ENCODE measurements at places on chromosomes 3 and 15.

DNA sequence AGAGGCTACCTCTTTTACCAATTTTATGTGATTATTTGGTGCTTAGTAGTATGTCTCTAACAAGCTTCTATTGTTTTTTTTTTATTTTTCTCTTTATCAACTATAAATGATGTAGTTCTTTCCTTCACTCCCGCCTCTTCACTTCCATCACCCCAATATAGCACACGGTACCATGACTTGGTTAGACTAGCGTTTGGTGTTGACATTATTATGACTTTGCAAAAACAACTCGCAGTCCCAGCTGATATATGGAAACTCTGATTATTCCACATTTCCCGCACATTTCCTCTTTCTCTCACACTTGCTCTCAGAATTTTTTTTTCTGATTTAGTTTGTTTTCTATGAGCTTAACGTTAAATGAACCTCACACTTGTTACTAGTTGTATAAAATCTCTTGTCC is 162.2 kb downstream of the GREM1 start:
- no peak for DNase-seq

GRCh38 chr15:59268168-59268851 is 61.7 kb downstream of the LDHAL6B start:
- no peak for DNase-seq

GRCh38 chr15:98957655-98958054 is 49.9 kb downstream of the PGPEP1L start:
- no peak for DNase-seq

DNA sequence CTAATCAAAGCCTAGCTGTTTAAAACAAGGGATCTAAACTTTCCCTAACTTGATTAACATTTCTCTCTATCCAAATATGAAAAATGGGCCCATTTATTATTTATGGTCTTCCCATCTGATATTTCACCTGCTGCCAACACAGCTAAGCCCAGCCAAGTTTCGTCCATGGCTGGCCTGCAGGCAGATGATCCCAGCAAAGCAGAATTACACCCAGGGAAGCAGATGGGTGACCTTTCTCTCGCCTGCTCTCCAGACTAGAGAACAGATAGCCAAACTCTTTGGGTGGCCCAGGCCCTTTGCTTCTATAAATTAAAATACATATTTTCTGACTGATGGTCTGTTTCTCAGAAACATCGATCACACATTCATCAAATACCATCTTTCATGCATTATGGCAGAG is 1038.8 kb downstream of the AGBL1 start:
- no peak for DNase-seq

DNA sequence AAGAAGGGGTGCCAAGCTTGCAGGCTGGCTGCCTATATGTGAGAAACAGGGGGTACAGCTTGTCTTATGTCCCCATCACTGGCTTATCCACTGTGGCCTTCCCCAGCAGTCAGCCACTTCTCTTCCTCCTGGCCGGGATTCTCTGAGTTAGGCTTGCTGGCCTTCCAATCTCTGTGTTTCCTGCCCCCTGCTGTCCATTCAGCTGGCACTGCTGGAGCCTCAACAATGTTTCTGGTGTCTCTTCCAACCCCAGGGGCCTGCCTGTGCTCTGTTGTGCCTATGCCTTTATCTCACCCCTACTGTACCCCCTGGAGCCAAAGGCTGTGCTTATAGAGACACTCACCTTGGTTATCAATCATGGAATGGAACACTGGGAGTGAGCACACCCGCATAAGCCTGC is 36.5 kb downstream of the ANAPC13 start:
- no peak for DNase-seq

- DNase-seq, result no peak
Measured at GRCh38 chr3:155411500-155412223, 118.2 kb upstream of the STRIT1 start.

- no peak for DNase-seq
Measured at GRCh38 chr15:95416576-95416975, 913.9 kb upstream of the NR2F2 start.

DNA sequence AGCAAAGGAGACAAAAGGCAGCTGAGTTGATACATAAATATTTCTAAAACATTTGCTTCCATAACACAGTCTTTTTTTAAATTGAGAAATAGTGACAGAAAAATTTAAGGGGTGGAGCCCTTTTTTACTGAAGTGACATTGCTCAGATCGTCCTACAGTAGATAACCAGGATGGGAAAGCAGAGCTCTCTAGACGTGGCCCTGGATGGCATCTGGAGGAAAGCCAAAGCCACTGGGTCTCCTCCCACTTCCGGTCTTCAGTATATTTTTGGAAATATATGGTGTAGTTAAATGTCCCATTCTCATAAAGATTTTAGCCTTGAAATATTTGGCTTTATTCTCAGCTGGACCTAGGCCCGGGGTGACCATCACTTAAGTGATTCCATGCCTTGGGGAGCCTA is 326.1 kb downstream of the ZNF621 start:
- no peak for DNase-seq

DNA sequence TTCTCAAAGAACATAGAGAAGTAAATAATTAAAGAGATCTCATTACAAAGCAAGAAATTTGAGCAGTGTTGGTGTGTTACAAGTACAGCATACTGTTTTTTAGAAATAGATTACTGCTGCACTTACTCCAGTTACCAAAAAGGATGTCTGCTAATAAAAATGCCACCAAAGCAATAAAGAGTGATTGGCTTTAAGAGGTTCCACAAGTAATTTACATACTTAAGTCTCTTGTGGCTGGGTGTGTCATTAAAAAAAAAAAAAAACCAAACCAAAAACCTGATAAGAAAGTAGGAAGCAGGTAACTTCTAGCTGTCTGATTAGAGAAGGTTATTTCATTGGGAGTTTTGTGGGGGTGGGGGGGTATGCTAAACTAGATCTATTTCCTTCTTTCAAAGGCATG is 15.2 kb downstream of the RAB11A start:
- peak; percentile 17 for DNase-seq

- DNase-seq, result peak; percentile 29
Measured at GRCh38 chr3:51637941-51638471, 33.0 kb upstream of the TEX264 start.

Data from renal pelvis (tissue), 12 donors.